Fibroblast of lung (primary cell): ENCODE measurements at places on chromosomes 7 and 10. TPM values are rescaled to one million over a fixed set of nuclear protein-coding genes. Genes with fewer than 3 reads are reported as not detected.
A peak's percentile ranks its signal among the peaks of the same experiment; 100 is the strongest.

GRCh38 chr7:31918706-31919393, 151.4 kb downstream of the PDE1C start:
- no peak for DNase-seq

DNA sequence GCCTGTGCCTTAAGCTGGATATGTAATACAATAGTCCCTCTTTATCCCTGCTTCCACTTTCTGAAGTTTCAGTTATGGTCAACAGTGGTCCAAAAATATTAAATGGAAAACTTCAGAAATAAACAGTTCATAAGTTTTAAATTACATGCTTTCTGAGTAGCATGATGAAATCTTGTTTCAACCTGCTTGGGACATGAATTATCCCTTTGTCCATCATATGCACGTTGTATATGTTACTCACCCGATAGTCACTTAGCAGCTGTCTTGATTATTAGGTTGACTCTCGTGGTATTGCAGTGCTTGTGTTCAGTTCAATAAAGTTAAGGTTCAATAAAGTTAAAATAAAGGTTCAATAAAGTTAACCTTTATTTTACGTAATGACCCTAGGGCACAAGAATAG, 25.5 kb downstream of the C1GALT1 start:
- DNase-seq = peak; percentile 3

The AKR1B15 gene
- not detected in 2 replicates for total RNA-seq

DNA sequence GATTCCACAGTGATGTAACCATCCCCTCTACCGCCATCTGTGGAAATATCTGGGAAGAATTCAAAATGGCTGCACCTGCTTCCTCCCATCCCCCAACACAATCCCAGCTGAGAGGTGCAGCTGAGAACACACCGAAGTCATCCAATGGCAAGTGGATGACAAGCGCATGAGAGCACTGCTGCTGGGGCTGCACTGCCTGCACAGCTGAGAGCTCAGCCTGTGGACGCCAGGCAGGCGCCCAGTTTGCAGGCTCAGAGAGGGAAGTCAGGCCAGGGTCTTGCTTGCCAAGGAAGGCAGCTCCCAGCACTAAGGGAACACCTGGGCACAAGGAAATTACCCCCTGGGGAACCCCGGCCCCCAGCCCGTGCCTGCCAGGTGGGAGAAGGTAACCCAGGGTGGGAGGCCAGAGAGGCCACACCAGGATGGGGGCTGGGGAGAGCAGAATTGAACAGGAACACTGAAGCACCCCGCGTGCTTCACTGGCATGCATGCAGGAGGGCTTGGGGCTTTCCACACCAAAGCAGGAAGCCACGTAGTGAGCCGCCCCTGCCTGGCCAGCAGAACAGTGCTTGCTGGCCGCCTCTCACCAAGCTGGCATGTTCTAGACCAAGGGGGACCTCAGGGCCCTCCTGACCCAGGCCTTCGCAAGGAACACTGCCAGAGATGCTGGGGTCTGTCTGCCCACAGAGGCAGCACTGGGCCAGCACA, 46.2 kb downstream of the FAM53B start:
- no peak for DNase-seq

The SRRM3 gene
- 1.0 and 1.7 TPM in 2 replicates for total RNA-seq

The SPDYE2B gene
- not detected in 2 replicates for total RNA-seq

GRCh38 chr10:11197266-11197712, 179.6 kb downstream of the CELF2 start:
- peak; percentile 10 for DNase-seq

- no peak for DNase-seq
Measured at GRCh38 chr7:146661435-146661834, 544.8 kb downstream of the CNTNAP2 start.

The ST7 gene
- total RNA-seq = 17.5 and 20.0 TPM in 2 replicates

DNA sequence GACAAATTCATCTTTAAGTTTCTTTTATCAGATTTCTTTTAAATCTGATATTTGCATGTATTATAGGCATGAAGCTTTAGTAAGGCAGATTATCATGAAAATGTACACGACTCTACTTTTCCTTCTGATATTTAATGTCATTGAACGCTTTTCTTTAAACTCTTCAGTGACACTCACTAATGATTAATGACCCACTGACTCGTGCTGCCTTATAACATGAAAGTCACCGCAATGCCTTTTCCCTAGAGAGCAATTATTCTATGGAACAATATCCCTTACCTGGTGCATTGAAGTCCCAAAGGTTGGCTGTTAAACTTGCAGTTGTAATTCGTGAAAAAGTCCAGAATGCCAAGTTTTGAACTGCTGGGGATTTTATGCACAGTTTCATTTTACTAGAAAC, 33.4 kb upstream of the HGF start:
- DNase-seq = no peak

The AOC1 gene
- not detected in 2 replicates for total RNA-seq
